A549 treated with GW870086 at 1 μM for 4 hours (cell line): ENCODE measurements at places on chromosomes 16 and 17. TPM values are rescaled to one million over a fixed set of nuclear protein-coding genes. Genes with fewer than 3 reads are reported as not detected.

Gene TMC7
- total RNA-seq: 6.6 to 9.5 TPM (median 8.3 TPM) in 5 replicates

Gene WNT3
- total RNA-seq: 3.8 to 4.7 TPM (median 4.2 TPM) in 5 replicates

Gene ZNF652
- 7.0 to 9.5 TPM (median 7.8 TPM) in 5 replicates for total RNA-seq

Gene CRHR1
- 0.20 TPM in 1 of 5 replicates, not detected in the others for total RNA-seq

Gene CTRB1
- not detected in 5 replicates for total RNA-seq

Gene TAC4
- total RNA-seq: not detected in 5 replicates

Gene ABCC11
- 0.13 to 0.20 TPM (median 0.16 TPM) in 4 of 5 replicates, not detected in the other for total RNA-seq

Gene ABCC12
- 0.03 to 0.18 TPM (median 0.06 TPM) in 3 of 5 replicates, not detected in the others for total RNA-seq

Gene PRR29
- 0.35 to 0.75 TPM (median 0.53 TPM) in 5 replicates for total RNA-seq

Gene TNS4
- 186 to 238 TPM (median 217 TPM) in 5 replicates for total RNA-seq

Gene NEUROD2
- total RNA-seq: not detected in 5 replicates

Gene KRTAP4-6
- not detected in 5 replicates for total RNA-seq

Gene STAT5A
- 5.3 to 7.8 TPM (median 5.6 TPM) in 5 replicates for total RNA-seq

Gene MPP3
- total RNA-seq: 14.4 to 16.9 TPM (median 15.8 TPM) in 5 replicates

Gene PIP4K2B
- total RNA-seq: 33.1 to 45.1 TPM (median 42.1 TPM) in 5 replicates

Gene SLC43A2
- total RNA-seq: 4.8 to 7.0 TPM (median 5.7 TPM) in 5 replicates

Gene TEKT5
- 0.14 TPM in 1 of 5 replicates, not detected in the others for total RNA-seq

Gene GAS2L2
- total RNA-seq: 0.07 to 0.12 TPM (median 0.09 TPM) in 3 of 5 replicates, not detected in the others

Gene KRT26
- total RNA-seq: not detected in 5 replicates

Gene EVPLL
- not detected in 5 replicates for total RNA-seq

Gene SLC39A11
- 15.2 to 17.6 TPM (median 15.5 TPM) in 5 replicates for total RNA-seq

Gene TAT
- total RNA-seq: 0.02 to 0.10 TPM (median 0.02 TPM) in 3 of 5 replicates, not detected in the others

Gene CCDC78
- 4.2 to 7.7 TPM (median 5.6 TPM) in 5 replicates for total RNA-seq

Gene PDILT
- not detected in 5 replicates for total RNA-seq

Gene CLEC19A
- total RNA-seq: 0.06 to 0.15 TPM (median 0.11 TPM) in 4 of 5 replicates, not detected in the other

Gene WFDC1
- 0.22 TPM in 1 of 5 replicates, not detected in the others for total RNA-seq

Gene PRSS27
- 0.71 to 1.9 TPM (median 1.3 TPM) in 5 replicates for total RNA-seq

Gene ALDH3A1
- total RNA-seq: 819 to 1,197 TPM (median 850 TPM) in 5 replicates

Gene PRAC2
- total RNA-seq: not detected in 5 replicates

Gene GRB7
- total RNA-seq: 2.8 to 5.0 TPM (median 4.2 TPM) in 5 replicates

Gene NHERF2
- total RNA-seq: 48.2 to 73.8 TPM (median 68.4 TPM) in 5 replicates

Gene ACE
- total RNA-seq: 0.94 to 2.1 TPM (median 1.7 TPM) in 5 replicates

Gene KPNA2
- 445 to 497 TPM (median 462 TPM) in 5 replicates for total RNA-seq

Gene RSKR
- total RNA-seq: 2.5 to 4.6 TPM (median 3.8 TPM) in 5 replicates

Gene KRTAP1-5
- not detected in 5 replicates for total RNA-seq

Gene CTRL
- 1.0 to 2.1 TPM (median 1.7 TPM) in 5 replicates for total RNA-seq

Gene OR1G1
- not detected in 5 replicates for total RNA-seq

Gene GNG13
- total RNA-seq: not detected in 5 replicates

Gene ZBTB4
- total RNA-seq: 18.5 to 23.4 TPM (median 22.7 TPM) in 5 replicates

Gene GAS7
- 0.18 to 0.56 TPM (median 0.45 TPM) in 5 replicates for total RNA-seq

Gene NOTUM
- total RNA-seq: 0.13 to 0.56 TPM (median 0.35 TPM) in 5 replicates

Gene RHBDL1
- total RNA-seq: 0.56 to 1.4 TPM (median 1.3 TPM) in 5 replicates

Gene MYH2
- total RNA-seq: not detected in 5 replicates

Gene FOXJ1
- 0.34 to 0.76 TPM (median 0.55 TPM) in 5 replicates for total RNA-seq

Gene SLFN12L
- total RNA-seq: 0.09 TPM in 1 of 5 replicates, not detected in the others

Gene SLC16A11
- not detected in 5 replicates for total RNA-seq

Gene PTGES3L
- total RNA-seq: 0.73 to 2.0 TPM (median 1.0 TPM) in 5 replicates

Gene HES7
- total RNA-seq: 2.3 to 3.0 TPM (median 2.9 TPM) in 5 replicates

Gene CHST6
- 0.18 to 0.34 TPM (median 0.23 TPM) in 5 replicates for total RNA-seq
